Thymus (tissue), 14 donors: ENCODE measurements at places on chromosomes 4 and X. TPM values are rescaled to one million over a fixed set of nuclear protein-coding genes. Genes with fewer than 3 reads are reported as not detected.

ZNF518B gene
- total RNA-seq: 25.5 TPM

PRDM8 gene
- 1.3 TPM for total RNA-seq

- no peak for DNase-seq
Observed at GRCh38 chr4:26342328-26343037, 21.7 kb downstream of the RBPJ start.

DNA sequence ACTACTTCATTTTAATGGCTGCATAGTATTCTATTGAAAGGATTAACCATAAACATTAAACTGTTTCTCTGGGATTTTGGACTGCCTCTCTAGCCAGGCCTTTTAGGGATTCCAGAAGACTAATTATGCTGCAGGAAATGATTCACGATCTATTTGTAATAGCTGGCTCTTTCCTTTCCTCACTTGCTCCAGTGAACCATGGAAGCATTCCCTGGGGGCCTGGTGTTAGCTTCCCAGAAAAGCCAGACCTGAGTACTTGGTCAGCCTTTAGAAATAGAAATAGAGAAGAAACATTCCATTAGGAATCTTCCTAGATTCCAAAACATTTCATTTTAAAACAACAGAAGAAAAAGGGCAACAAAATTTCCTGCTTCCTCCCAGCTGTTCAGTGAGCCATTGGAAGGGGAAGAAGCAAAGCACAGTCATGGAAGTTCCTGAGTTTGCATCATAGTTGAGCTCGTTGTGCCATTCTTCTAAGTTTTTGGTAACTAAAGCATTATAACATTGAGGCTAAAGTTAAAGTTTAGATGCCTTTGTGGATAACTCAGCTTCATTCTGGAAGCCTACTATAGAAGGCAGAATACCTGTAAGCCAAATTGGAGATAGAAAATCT, 83.5 kb downstream of the NPNT start:
- DNase-seq: no peak

DNA sequence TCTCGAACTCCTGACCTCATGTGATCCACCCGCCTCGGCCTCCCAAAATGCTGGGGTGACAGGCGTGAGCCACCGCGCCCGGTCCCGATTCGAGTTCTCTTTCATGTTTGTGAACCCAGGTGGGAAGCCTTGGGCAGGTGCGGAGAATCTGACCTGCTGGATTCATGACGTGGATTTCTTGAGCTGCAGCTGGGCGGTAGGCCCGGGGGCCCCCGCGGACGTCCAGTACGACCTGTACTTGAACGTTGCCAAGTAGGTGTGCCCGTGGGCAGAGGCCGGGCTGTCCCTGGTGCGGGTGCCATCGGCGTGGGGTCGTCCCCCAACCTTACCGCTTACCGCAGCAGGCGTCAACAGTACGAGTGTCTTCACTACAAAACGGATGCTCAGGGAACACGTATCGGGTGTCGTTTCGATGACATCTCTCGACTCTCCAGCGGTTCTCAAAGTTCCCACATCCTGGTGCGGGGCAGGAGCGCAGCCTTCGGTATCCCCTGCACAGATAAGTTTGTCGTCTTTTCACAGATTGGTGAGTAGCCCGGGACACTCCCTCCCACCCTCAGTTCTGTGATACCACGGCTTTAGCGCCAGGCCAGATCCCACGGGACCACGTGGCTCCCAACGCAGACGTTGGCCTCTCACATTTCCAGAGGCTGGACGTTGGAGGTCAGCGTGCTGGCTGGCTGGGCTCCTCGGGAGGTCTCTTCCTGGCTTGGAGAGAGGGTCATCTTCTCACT, 15.6 kb downstream of the IL3RA start:
- DNase-seq: no peak

DNA sequence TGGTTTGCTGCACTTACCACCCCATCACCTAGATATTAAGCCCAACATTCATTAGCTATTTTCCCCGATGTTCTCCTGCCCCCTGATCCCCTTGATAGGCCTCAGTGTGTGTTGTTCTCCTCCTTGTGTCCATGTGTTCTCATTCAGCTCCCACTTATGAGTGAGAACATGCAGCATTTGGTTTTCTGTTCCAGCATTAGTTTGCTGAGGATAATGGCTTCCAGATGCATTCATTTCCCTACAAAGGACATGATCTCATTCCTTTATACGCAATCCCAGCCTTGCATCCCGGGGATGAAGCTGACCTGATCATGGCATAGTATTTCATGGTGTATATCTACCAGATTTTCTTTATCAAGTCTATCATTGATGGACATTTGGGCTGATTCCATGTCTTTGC, 99.0 kb upstream of the DCAF12L2 start:
- no peak for DNase-seq

DNA sequence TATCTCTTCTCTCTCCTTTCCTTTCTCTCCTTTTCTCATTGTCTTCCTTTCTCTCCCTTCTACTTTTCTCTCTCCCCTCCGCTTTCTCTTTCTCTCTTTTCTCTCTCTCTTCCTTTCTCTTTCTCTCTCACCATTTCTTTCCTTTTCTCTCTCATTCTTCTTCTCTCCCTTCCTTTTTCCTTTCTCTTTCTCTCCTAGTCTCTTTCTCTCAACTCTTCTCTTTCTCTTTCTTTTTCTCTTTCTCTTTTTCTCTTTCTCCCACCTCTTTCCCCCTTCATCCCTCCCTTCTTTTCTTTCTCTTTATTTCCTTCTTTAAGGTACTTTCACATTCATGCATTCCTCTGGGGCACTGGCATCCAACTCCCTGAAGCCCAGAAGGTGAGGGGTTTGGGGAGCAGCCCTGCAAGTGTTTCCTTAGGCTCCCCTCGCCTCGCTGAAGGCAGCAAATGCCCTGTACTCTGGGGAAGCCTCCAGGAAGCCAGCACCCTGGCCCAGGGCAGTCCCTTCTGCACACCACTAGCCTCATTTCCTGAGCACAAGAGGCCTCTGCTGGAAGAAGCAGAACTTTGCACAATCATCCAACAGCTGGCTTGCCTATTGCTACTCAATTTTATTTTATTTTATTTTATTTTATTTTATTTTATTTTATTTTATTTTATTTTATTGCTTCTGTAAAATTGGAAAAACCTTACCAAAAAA, 124.2 kb downstream of the NFKB1 start:
- no peak for DNase-seq
